Gastrocnemius medialis (tissue), 4 donors: ENCODE measurements at places on chromosomes 4 and X. TPM values are rescaled to one million over a fixed set of nuclear protein-coding genes. Genes with fewer than 3 reads are reported as not detected.

The MAP3K15 gene
- total RNA-seq, result not detected

The TBC1D8B gene
- total RNA-seq, result 1.1 TPM

The GYPA gene
- total RNA-seq, result not detected

The CFAP299 gene
- total RNA-seq, result not detected

The TASL gene
- total RNA-seq, result not detected

- H3K4me1 ChIP-seq, result no peaks in the 10 kb centered on the region
- H3K27ac ChIP-seq, result no peak overlapping the region
- H3K4me3 ChIP-seq, result no peak overlapping the region
Observed at GRCh38 chrX:123773258-123773988, 40.6 kb upstream of the THOC2 start.

DNA sequence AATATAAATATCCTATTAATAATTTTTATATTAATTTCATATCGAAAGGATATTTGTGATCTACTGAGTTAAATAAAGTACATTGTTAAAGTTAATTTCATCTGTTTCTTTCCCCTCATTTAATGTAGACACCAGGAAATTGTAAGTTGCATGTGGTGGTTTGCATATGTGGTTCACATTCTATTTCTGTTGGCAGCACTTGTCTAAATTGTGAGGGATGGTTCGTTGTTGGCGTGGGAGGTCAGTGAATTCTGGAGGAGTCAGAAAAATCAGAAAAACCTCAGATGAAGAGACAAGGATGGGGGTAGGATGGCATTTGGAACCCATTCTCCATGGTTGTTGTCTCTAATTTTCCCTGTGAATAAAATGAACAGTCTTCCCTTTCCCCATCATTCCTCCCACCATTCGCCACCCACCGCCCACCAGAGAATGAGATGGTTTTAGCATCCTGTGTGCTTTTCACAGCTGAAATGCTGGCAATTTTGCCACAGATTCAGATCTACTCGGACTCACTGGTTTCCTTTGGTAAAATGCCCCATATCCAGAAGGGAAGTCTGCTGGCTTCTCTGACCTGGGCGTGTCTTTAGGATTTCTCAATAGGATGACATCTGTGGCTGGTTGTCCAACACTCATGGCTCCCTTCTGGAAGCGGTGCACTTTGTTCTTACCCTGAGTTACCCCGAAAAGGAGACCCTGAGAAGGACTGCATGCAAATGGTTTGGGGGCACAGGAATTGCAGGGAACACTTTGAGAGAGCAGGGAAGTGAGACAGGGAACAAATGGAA, 52.3 kb downstream of the LGI2 start:
- DNase-seq, result peak; percentile 16
- no peaks in the 10 kb centered on the region for H3K27me3 ChIP-seq
- no peak overlapping the region for H3K4me3 ChIP-seq
- no peaks in the 10 kb centered on the region for H3K36me3 ChIP-seq

DNA sequence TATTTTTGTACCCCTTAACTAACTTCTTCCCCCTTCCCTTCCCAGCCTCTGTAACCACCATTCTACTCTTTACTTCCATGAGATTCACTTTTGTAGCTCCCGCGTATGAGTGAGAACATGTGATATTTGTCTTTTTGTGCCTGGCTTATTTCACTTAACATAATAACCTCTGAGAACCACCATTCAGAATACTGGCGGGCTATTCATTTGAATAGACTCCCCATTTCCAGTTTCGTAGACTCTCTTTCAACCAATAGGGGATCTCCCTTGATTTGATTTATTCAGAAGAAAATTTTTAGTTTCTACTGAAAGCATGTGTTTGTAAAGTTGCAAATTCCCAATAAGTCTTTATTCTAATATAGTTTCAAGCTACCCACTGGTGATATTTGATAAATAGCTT, 117.2 kb downstream of the GATB start:
- DNase-seq, result no peak
- no peaks in the 10 kb centered on the region for H3K27me3 ChIP-seq
- no peak overlapping the region for H3K27ac ChIP-seq
- peaks cover 20% of the 10 kb centered on the region for H3K4me1 ChIP-seq

- H3K4me3 ChIP-seq, result no peak overlapping the region
- no peaks in the 10 kb centered on the region for H3K36me3 ChIP-seq
- no peak for DNase-seq
- no peak overlapping the region for H3K27ac ChIP-seq
Observed at GRCh38 chr4:56288663-56289062, 98.6 kb downstream of the AASDH start.

- H3K27ac ChIP-seq, result no peak overlapping the region
- peaks cover 40% of the 10 kb centered on the region for H3K4me1 ChIP-seq
- no peaks in the 10 kb centered on the region for H3K36me3 ChIP-seq
- DNase-seq, result no peak
- H3K4me3 ChIP-seq, result no peak overlapping the region
Observed at GRCh38 chr4:22491939-22492338, 23.9 kb downstream of the ADGRA3 start.

GRCh38 chrX:19382555-19383145, 38.9 kb downstream of the PDHA1 start:
- no peaks in the 10 kb centered on the region for H3K36me3 ChIP-seq
- DNase-seq, result no peak
- H3K4me3 ChIP-seq, result no peak overlapping the region
- H3K27me3 ChIP-seq, result no peaks in the 10 kb centered on the region
- no peaks in the 10 kb centered on the region for H3K4me1 ChIP-seq
- H3K27ac ChIP-seq, result no peak overlapping the region

- no peak for DNase-seq
- H3K36me3 ChIP-seq, result no peaks in the 10 kb centered on the region
- no peak overlapping the region for H3K4me3 ChIP-seq
Observed at GRCh38 chrX:22742174-22742573, 257.6 kb upstream of the DDX53 start.

DNA sequence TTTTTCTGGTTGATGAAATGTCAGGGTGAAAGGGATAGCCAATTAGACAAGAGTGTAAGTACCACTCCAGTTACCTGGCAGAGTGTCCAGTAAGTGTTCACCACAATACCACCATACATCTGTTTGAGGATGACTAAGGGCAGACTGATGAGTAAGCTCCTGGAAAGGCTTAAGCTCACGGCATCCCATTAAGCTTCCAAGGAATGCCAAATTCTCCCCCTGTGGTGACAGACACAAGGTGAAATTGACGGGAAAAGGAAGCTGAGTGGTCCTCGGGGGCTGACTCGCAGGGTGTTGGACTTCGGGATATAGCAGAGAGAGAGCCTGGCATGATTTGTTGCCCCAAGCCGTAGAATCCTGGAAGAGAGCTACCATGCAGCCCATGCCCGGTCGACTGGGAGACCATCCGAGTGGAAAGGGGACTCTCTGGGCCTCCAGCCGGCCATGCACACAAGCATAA, 7.6 kb upstream of the BST1 start:
- no peak for DNase-seq
- no peak overlapping the region for H3K4me3 ChIP-seq

DNA sequence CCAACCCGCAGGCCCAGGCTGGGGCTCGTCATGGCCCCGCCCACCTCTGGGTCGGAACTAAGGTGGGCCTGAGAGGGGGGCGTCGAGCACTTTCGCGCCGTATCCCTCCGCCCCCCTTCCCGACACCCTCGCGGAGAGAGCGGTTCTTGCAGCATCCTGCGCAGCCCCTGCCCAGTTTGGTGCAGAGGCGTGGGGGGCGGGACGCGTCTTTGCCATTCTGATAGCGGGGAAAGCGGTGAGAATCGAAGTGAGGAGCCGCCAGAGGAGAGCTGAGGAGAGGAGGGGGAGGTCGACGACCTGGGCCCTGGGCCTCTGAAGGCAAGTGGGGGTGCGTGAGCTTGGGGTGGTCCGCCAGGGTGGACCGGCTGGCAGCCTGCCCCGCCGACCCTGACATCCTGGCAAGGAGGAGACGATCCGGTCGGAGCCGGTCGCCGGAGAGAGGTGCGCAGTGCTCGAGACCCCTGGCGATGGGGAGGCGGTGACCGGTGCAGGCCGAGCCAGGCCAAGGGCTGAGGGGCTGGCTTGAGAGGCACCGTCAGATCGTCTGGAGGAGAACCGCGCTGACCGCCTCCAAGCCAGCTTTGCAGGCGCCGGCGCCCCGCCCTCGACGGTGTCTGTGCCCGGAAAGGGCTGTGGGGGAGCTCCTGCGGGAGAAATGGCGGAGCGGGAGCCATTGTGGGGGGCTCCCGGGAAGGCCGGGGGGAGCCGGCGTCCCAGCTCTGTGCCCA, 25.5 kb downstream of the GPRASP3 start:
- no peaks in the 10 kb centered on the region for H3K4me1 ChIP-seq
- H3K4me3 ChIP-seq, result peak overlapping the region; percentile 54
- no peaks in the 10 kb centered on the region for H3K27me3 ChIP-seq
- DNase-seq, result no peak
- H3K36me3 ChIP-seq, result no peaks in the 10 kb centered on the region

DNA sequence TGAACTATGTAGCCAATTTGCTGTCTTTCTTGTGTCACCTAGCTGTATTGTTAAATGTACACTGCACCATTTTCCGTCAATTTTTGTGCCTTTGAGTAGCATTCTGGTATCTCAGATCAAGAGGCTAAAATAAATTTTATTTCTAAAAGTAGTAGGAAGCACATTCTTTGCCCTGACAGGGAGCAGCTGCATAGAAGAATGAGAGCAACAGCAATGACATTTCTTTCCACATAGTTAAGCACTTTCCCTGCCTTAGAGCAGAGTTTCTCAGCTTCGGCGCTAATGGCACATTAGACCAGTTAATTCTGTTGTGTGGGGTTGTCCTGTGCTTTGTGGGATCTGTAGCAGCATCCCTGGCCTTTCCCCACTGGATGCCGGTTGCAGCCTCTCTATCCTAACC, 173.9 kb downstream of the CHIC2 start:
- no peaks in the 10 kb centered on the region for H3K27me3 ChIP-seq
- no peaks in the 10 kb centered on the region for H3K4me1 ChIP-seq
- no peak overlapping the region for H3K27ac ChIP-seq
- DNase-seq, result no peak

DNA sequence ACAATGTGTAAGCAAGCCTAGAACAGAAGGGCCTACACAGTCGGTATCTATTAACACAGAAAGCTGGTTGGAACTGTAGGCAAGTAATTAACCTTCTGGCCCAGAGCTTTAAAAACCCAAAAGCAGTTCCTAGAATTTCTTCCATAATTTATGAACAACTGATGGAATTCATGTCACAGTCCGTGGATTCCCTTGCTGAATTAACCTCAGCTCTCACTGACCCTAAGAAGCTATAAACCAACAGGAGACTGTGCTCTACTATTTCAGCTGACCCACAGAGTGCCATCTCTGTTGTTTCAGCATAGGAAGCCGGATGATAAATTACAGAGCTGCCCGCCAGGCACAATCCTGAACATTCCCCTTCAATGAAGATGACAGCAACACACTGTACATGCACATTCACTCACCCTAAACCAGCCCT, 157.3 kb downstream of the PRDM5 start:
- H3K27ac ChIP-seq, result peak overlapping the region; percentile 12
- no peaks in the 10 kb centered on the region for H3K27me3 ChIP-seq
- no peaks in the 10 kb centered on the region for H3K36me3 ChIP-seq
- no peak for DNase-seq

DNA sequence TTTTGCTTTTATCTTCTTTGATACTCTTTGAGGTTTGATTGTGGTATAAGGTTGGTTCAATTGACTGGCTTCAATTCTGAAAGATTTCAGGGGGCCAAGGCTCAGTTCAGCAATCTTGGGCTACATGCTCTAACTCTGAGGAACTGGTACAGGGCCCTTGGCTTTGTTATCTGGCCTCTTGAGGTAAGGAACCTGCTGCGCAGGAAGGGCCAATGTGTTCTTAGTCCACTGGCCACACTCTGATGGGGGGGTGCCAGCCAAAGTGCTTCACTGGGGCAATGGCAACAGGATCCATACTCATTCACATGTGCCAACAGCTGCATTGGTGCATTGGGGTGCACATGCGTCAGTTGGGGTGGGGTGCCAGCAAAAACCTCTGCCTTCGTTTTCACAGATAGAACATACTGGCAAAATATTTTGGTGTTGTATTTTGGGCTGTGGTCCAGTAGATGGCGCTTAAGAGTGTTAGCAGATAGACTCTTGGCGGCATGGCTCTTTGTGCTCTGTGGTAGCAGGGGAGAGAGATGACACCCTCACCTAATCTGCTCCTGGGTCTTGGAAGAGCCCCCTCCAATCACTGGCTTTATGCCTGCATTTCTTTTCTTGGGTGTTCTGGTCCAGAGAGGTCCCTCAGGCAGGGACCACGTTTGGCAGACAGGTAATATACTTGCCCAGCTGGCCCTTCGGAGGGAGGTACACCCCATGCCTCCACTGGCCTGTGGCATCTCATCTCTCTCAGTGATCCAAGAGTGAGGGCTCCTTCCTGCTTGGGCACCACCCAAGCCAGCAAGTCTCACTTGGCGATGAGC, 42.9 kb downstream of the NDST3 start:
- no peak for DNase-seq
- H3K4me1 ChIP-seq, result no peaks in the 10 kb centered on the region
- no peak overlapping the region for H3K4me3 ChIP-seq
- H3K36me3 ChIP-seq, result no peaks in the 10 kb centered on the region

DNA sequence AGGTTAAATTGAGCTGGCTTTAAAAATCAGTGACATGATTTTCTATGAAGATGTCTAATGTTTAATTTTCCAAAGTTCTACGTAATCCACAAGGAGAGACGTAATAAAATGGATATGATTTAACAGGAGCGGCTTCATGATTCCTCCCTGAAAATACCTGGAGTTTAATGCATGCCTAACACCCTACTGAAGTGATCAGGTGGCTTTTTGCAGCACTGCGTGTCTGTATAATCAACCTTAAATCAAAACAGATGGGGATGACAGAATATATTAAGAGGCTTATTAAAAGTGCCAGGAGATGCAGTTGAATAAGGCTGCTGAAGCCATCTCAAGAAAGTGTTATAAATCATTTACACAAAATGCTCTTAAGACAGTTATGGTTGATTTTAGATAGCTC, 112.4 kb upstream of the TLR3 start:
- H3K4me1 ChIP-seq, result no peaks in the 10 kb centered on the region
- no peaks in the 10 kb centered on the region for H3K36me3 ChIP-seq
- no peak for DNase-seq
- H3K27me3 ChIP-seq, result no peaks in the 10 kb centered on the region

- H3K36me3 ChIP-seq, result no peaks in the 10 kb centered on the region
- H3K27me3 ChIP-seq, result peaks cover 89% of the 10 kb centered on the region
- no peak overlapping the region for H3K4me3 ChIP-seq
- H3K4me1 ChIP-seq, result peaks cover 11% of the 10 kb centered on the region
- DNase-seq, result no peak
Observed at GRCh38 chr4:84503495-84504437, 4.7 kb upstream of the NKX6-1 start.

DNA sequence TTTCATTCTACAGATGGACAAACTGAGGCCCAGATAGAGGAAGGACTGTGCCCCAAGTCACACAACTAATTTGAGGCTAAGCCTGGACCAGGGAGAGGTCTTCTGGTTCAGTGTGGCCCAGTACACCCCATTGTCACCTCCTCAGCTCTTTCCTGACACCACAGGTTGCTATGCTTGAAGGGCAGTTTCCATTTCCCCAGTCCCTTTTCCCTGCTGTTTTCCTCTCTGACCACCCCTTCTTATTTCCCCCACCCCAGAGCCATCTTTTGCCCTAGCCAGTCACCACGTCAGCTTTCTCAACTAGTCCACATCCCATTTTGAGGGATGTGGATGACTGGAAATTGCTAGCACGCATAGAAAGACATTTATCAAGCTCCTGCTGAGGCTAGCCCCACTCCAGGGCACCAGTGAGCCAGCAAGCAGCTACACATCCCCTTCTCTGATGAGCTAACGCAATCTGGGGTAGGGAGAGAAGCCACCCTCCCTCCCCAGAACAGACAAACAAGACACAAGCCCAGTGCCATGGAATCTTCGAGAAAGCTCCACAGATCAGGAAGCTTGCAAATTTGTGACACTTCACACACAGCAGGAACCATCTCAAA, 1.3 kb downstream of the GABRE start:
- H3K4me1 ChIP-seq, result no peaks in the 10 kb centered on the region
- peaks cover 3% of the 10 kb centered on the region for H3K27me3 ChIP-seq
- no peaks in the 10 kb centered on the region for H3K36me3 ChIP-seq
- no peak overlapping the region for H3K27ac ChIP-seq
